Activated CD8-positive, alpha-beta memory T cell treated with anti-CD3 and anti-CD28 coated beads for 1 hour (primary cell): ENCODE measurements at places on chromosomes 4 and X.

GRCh38 chr4:99437723-99438404 lies 2.7 kb upstream of the ADH7 start:
- DNase-seq = no peak

- no peak for DNase-seq
Measured at GRCh38 chrX:146355440-146355839, 454.1 kb upstream of the CXorf51B start.

DNA sequence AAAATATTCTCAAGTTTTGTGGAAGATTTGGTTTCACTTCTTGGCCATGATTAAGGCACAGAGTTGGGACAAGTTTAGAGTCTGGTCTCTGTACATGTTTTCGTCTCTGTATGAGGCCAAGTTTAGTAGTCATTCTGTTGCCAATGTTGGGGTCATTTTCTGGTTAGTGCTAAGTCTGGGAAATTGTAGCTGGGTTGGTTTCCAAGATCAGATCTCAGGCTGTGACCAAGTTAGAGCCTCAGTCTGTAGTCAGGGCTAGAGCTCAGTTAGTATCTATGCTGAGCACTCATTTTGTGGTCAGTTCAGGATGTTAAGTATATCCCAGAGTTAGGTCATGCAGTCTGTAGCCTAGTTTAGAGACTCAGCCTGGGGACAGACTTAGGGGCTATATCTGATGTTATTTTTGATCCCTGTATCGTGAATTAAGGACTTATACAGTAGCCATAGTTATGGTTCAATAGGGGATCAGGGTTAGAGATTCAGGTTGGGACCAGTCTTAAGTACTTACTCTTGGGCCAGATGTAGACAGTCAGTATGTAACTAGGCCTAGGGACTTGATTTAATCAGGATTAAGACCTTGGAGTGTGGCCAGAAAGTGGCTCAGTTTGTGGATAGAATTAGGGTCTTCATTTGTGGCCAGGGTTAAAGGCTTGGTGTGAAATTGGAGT lies 6.6 kb upstream of the ENOX2 start:
- no peak for DNase-seq

DNA sequence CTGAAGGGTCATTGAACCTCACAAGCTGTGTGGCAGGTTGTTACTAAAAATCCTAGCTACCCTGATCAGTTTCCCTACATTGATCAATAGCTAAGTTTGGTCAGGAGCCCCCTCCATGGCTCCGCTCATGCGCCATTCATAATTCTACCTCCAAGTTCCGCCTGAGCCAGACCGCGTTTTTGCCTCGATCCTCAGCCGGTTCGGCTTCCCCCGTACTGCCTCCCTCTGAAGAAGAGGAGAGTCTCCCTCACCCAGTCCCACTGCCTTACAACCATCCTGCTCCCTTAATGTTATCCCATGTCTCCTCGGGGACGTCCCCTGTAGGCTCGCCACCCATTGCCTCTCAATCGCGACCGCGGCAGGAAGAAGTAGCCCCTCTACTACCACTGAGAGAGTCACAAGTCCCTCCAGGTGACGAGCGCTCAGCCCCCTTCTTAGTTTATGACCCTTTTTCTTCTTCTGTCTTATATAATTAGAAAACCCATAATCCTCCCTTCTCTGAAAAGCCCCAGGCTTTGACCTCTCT lies 158.2 kb downstream of the DEFB131A start:
- no peak for DNase-seq

- DNase-seq = no peak
Measured at GRCh38 chr4:124178449-124179021, 534.0 kb downstream of the ANKRD50 start.

DNA sequence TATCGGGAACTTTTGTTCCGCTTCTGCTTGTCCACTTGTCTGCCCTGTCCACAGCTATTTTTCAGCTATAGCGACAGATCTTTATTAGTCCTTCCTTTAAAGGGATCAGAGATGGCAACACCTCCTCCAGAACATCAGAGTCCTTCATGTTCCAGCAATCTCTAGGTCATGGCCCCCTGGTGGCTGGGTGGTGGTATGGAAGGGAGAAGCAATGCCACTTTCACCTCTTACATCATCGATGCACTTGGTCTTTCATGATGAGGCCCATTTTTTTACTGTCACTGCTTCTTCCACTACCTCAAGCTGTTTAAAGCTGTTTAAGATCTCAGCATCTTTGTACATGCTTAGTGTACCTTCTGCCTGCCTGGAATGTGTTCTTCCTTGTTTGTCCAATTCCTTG lies 106.7 kb downstream of the ARHGAP6 start:
- peak; percentile 0 for DNase-seq

DNA sequence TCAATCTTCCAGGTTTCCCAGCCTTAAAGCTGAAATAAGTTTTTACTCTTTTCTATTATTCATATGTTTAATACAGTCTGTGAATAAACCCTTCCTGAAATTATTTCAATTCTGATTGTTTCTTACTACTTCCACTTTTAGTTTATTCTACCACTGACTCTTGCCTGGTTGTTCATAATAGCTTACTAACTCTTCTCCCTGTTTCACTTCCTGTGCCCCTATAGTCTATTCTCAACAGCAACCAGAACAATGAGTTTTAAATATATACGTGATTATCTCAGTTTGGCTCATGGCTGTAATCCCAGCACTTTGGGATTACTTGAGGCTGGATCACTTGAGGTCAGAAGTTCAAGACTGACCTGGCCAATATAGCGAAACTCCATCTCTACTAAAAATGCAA lies 408.0 kb upstream of the SPOCK3 start:
- no peak for DNase-seq

GRCh38 chrX:26019386-26019785 lies 118.8 kb upstream of the MAGEB18 start:
- no peak for DNase-seq

DNA sequence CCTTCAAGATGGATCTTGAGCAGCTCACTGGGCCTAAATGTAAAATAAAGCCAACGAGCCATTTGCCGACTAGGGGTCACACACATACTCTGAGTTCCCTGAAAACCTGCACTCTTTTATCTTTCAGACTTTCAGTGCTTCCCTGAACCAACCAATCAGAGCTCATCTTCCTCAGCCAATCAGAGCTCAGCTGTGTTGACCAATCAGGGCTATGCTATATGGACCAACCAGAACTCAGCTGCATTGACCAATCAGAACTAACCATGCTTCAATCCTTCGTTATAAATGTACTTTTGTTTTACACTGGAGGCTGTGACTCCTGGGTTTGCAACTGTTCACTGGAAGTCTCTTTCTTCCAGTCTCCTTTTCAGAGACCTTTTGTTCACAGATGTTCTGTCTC lies 19.3 kb downstream of the SLC25A53 start:
- DNase-seq = no peak

DNA sequence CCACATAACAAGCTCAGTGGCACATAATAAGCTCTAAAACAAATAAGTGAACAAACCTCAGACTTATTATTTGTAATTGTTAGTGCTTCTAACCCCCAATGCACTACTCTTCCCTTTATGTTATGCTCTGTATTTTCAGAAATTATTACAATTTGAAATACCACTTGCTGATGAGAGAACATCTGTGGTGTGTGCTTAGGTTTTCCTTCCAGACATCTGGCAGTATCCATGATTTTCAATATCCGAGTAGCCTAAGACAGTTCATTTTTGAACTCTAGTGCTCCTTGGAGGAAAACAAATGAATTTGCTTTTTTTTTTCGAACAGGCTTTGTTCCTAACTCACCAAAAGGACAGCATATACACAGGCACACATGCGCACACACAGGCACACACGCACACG lies 278.7 kb upstream of the CLNK start:
- no peak for DNase-seq

- no peak for DNase-seq
Measured at GRCh38 chr4:150256841-150257730, 178.8 kb downstream of the DCLK2 start.

DNA sequence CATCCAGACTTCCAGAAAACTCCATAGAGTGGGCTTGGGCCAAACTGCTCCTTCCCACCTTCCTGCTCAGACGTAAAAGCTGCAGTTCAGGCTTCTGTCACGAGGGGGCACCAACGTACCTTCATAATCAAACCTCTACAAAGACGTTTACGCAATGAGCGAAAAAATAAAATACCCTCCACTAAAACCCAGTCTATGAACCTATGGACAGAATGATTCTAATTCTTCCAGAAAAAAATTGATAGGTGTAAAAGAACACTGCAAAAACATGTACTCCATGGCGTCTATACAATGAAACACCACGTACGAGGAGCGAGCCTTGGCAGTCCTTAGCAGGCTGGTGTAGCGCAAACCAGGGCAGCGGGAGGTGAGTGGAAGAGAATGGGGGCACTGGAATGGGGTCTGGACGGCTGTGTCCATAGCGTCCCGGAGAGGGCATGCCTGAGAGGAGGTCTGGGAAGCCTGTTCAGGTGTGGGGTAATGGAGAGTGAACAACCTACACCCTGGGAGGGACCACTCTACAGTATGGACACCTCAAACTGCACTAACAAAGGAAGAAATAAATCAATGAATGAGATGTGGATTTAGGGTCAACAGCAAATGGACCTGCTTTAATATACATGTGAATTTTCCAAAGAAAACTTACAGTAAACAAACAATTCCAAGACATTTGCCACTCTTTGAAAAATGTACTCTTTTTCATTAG lies 14.4 kb upstream of the RAB40A start:
- DNase-seq = peak; percentile 19

DNA sequence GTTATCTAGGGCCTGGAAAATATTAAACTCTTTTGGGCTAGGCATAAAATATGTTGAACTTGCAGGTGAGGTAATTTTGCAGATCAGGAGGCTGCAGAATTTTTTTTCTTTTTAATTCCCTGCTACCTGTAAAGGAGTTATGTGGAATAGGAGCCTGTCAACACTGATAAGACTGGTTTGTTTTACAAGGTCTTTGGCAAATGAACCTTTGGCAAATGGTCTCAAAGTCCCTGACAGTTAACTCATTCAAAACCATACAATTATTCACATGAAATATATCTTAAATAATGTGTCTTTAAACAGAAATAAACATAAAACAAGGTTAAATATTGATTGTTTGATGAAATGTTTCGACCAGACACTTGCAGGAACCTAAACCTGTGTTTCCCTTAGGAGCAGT lies 340.2 kb downstream of the GASK1B start:
- DNase-seq = no peak

GRCh38 chrX:154458116-154458953 lies at the start of gene PLXNA3:
TSS of gene PLXNA3 (plus strand) at chrX:154458281. CDS start at chrX:154460184, 1,903 bp downstream.
- no peak for DNase-seq

DNA sequence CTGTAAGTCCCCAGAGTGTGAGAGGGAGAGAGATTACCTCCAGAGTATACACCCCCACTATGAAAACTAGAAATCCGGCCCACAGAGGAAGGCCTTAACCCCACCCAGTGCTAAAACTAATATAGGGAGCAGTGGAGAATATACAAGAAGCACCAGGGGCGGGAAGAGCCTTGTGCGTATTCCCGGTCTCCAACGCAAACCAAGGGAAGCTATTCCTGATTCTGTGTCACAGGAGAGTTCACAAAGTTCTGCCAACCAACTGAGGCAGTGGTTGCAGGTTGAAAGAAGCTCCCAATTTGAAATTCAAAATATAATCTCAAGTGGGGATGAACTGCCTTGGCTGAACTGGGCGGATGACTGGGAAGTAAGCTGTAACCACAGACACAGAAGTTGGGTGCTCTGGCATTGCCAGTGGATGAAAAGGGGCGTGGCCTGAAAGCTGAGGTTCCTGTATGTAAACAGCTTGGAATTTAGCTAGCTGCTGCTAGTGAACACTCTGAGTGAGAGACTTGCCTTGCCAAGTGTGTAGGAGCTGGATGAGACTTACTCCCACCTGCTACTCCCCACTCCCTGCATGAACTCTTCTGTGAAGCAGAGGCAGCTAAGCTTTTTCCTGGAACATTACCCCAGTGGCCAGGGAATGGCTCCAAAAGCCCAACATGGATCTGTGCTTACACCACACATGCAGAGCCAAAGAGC lies 32.7 kb downstream of the ELF2 start:
- DNase-seq = no peak

- no peak for DNase-seq
Measured at GRCh38 chrX:68902706-68903504, 74.1 kb downstream of the EFNB1 start.

DNA sequence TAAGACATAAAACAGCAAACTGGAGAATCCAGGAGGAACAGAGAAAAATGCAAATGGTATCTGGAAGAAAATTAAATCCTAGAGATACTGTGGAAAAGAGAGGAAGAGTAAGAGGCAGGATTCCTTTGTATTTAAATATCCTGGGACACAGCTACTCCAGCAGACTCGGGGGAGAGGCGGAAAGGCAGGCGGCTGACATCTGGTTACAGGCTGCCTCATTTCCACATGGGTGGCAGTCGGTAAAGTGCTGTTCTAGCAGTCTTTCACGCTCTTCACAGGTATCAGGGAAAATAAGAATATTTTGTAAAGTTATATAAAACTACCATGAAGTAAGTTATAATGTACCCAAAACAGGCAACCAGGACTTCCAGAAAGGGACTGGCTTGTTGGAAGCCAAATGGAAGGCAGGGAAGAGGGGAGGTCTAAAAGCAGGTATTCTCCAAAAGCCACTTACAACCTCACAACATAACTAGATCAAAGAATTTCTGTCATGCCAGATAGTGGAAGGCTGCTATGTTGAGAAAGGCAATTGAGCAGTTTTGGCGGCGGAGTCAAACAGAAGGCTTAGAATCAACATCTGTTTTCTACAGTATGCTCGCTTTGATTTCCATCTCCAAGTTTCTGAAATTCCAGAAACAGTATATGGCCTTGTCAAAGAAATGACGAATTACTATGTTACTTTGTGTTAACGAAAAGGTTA lies 1.3 kb upstream of the TIGD2 start:
- no peak for DNase-seq

DNA sequence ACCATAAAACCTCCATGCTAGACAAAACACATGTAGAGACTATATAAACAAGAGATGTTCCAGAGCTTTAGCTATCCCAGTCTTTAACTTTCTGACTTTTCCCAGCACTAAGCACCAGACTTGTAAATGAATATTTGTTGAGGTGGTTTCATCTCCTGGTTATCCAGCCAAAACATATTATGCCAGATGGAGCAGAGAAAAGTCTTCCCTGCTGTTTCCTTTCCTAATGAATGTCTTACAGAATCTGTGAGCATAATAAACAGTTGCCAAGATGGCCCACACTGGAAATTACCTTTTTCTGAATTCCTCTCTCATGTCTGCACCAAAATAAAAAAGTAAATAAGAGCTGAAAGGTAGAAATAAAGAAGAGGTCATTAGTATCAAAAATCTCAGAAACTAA lies 159.2 kb downstream of the TECRL start:
- no peak for DNase-seq

DNA sequence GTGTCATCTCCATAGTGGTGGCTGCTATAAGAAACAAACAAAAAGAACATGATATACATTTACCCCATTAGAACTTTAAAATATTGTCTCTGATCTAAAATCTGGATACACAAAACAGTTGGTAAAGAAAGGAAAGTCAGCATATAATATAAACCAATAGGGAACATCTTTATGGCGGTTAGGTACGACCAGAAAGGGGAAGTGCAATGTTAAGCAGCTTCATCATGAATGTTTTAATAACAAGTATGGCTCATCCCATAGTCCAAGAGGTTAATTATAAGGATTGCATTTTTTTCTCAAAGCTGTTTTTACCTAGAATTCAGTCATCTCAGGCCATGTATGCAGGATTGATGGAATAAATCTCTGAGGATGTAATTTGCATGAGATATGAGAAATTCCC lies 1869.7 kb downstream of the PCDH7 start:
- no peak for DNase-seq
